ENCODE measurements at places on chromosomes 3 and 15.

DNA sequence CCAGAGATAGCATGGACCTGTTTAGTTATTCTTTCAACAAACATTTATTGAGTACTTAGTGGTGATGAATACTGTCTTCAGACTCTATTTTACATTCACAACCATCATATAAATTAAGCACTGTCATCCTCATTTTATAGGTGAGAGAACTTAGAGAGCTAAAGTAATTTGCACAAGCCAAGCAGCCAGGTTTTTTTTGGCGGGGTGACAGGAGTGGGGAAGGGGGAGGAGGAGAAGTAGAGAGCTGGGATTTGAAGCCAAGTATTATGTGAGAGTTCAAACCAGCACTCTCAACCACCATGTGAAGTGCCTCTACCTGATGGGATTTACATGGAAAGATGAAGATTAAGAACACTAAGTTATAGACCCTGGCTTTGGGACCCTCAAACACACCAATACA is 547.4 kb upstream of the IL12A start:
- no peak for DNase-seq

DNA sequence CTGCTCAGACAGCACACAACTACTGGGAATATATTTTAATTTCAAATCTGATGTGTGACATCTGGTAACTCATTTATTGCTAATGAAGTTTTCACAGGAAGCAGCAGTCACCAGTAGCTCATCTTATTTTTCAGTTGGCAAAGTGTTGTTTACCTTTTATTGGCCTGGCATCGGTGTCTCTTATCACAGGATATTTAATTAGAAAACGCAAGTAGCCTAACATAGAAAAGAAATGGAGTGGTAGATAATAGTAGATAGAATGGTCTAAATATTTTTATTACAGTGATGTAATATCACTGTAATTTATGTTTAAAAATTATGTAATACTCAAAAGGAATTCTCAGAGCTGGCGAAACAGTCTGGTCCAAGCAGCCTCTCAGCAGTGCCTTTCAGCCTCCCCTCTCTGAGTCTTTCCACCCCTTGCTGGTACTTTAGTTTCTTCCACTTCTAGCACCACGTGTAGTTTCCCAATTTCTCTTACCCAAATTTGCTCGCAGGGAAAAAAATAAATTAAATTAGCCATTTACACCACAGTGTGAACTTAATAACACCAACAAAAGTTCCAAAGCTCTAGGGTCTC is 31.9 kb downstream of the AGTR1 start:
- no peak for DNase-seq

DNA sequence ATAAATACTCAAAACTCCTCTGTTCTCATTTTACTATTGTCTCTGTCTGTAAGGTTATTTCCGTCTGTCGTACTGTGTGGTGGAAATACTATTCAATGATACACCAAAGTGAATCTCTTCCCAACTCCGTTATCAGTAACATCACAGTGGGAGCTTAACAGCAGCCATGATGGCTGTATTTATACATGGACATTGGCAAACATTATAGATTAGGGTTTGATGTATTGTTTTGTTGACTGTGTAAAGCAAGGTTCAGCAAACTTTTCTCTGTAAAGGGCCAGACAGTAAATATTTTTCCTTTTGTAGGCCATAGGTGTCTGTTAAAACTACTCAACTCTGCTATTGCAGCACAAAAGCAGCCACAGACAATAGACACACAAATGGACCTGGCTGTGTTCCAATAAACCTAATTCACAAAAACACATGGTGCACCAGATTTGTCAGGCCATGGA is 23.2 kb downstream of the LIPC start:
- no peak for DNase-seq

DNA sequence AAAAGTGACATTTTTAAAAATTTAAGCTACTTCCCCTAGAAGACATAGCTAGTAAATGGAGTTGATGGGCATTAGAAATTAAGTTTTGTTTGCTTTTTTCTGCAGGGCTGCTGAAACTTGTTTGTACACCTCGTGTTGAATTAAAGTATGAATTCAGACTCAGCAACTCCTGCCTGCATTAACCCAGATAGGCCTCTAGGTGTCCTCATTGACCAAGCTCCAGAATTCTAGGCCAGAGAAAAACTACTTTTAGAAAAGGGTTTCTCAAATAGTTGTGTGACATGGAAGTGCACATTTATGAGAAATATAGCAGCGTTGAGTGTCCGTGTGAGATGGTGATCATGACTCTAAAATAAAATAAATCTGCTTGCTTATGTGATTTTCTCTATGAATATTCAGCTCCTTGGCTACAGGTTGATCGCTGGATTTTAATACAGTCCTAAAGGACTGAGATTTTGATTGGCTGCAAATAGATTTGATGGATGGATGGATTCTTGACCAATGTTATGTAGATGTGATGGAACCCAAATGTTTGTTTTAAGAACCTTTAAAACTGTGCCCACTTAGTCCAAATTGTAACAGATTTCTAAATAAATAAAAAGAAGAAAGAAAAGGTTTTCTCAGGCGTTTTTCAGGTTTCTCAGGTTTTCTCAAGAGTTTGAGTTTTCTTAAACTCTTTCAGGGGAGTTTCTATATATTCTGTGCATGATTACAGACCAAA is 39.4 kb upstream of the LMOD3 start:
- no peak for DNase-seq

DNA sequence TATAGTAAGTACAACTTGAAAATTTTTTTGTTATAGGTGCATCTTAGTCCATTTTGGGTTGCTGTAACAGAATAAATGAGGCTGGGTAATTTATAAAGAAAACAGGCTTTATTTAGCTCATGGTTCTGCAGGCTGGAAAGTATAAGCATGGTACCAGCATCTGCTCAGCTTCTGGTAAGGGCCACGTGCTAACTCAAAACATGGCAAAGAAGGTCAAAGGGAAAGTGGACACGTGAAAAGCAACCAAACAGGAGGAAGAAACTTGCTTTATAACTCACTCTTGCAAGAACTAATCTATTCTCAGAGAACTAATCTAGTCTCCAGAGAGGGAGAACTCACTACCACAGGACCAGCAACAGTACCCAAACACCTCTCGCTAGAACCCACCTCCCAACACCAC is 9.1 kb downstream of the HDGFL3 start:
- DNase-seq = no peak

- DNase-seq = no peak
Measured at GRCh38 chr3:138972941-138973340, 25.9 kb downstream of the FOXL2NB start.

DNA sequence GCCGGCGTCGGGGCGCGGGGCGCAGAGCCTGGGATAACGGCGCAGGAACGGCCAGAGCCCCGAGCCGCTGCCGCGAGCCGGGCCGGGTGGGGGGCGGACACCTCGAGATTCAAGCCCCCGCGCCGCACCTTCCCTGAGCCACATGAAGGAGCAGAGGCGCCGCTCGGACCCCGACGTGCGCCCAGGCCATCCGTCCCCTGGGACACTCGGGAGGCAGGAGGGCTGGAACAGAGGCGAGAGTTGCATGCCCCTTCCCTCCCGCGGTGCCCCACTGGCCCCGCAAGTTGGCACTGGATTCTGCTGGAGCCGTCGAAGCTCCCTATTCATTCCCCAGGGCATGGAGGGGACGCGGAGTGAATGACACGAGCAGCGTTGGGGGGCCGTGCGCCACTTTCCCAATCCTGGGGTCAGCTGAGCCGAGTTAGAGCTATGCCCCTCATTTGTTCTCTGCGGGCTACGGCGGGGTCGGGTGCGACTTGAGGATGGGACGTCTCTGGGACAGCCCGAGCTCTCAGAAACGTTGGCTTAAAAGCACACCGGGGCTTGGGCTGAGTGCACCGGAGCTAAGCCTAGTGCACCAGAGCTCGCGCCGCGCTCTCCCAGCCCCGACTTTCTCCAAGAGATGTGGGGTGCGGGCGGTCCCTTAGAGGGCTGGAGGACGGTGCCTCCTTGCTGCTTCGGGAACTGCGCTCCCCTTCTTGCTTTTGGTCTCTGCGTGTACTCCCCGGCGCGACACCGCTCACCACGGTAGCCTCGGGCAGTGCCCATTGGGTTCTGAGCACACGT is 588 bp downstream of the SLC6A1 start:
- no peak for DNase-seq

DNA sequence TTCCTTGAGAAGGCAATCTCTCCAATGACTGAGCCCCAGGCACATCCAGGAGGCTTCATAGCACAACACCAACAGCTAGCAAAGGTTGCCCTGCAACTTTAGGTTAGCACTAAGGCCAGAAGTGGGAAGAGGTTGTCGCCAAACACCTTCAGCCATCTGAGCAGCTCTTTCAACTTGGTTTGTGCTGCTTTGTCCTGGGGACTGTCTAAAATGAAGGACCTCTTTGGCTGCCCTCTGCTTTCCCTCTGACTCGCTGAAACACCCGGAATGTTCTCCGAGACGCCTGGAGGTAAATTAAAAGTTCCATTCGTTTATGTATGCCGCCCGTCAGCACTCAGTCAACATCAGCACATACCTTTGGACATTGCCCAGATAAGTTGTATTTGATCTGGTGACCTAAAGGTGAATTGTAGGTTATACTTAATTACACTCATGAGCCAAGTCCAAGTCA is 121.2 kb upstream of the NR2F2 start:
- DNase-seq = no peak

- DNase-seq = no peak
Measured at GRCh38 chr15:98155356-98155755, 194.9 kb downstream of the ARRDC4 start.

- DNase-seq = no peak
Measured at GRCh38 chr3:354432-354831, 157.9 kb downstream of the CHL1 start.

- no peak for DNase-seq
Measured at GRCh38 chr3:149087208-149087607, 875 bp upstream of the HLTF start.

DNA sequence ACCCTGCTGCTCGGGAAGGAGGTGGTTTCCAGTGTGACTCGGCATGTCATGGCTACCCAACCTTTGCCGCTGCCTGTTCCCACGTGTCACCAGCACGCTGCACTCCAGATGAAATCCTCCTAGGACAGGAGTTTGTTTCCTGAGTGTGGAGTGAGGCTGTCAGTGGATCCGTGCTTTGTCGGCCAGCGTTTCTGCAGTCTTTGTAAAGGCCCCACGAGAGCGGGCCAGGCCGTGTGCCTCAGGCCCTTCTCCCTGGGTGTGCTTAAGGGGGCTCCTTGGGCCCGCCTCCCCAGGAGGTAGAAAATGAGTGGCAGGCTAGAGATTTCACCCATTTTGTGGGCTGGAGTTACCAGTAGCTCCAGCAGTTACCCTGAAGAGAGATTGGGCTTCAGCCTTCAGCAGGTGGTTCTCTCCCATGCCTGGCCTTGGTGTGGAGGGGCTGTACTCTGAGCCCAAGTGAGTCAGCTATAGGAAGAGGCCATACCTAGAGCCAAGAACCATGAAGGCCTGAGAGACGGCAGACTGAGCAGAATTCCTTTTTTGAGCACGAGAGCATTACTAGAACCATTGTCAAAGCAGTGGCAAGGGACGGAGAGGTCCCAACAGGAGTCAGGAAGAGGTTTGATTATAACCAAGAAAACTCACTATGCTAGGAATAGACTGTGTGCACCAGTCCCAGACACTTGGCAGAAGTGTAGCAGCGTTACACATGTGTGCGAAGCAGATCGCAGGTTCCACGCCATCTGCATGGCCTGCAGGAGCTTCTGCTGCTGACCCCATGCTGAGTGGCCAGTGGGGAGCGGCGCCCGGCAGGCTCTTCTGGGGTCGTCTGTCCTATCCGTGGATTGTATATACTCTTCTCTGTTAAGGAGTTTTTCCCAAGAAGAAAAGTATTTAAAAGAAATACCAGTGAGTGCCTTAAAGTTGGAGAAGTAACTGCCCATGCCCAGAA is 14.5 kb downstream of the MAP6D1 start:
- no peak for DNase-seq

GRCh38 chr3:141407825-141408224 is 39.5 kb downstream of the ZBTB38 start:
- no peak for DNase-seq
